ENCODE measurements at places on chromosomes 12 and 14.

DNA sequence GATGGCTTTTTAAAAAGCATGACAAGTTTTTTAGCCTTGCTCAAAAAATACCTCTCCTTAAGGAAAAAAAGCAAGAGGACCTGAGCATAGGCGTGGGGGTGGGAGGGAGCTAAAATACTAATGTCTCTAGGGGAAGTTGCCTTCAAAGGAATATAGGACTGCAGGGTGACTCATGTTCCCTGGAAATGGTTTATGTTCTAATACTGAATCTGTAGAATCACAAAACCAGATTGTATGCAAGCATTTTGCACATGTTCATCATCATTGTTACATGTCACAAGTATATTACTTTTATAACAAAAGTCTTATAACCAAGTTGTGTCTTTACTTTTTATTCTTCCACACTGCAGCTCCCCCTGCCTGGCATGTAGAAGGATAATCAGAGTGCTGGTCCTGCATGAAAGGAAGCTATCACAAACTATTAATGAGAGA lies 36.6 kb downstream of the GPR135 start:
- DNase-seq: no peak

DNA sequence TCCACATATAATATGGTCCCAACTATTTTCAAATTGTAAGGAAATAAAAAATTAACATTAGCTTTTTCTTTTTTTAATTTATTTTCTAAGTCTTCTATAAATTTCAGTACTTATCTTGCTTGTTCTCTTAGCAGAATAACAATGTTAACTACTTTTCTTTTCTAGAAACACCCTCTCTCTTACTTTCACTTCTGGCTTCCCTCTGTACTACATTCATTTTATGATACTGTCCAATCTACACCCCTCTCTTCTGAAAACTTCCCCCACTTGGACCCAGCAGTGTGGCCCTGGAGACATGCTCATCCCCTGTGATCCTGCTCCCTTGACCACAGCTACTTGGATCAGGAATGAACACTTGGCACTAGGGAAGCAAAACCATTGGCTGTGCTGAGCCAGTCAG lies 15.7 kb downstream of the SGPP1 start:
- DNase-seq: no peak

GRCh38 chr14:87041290-87042020 lies 951.5 kb downstream of the GALC start:
- DNase-seq: no peak

DNA sequence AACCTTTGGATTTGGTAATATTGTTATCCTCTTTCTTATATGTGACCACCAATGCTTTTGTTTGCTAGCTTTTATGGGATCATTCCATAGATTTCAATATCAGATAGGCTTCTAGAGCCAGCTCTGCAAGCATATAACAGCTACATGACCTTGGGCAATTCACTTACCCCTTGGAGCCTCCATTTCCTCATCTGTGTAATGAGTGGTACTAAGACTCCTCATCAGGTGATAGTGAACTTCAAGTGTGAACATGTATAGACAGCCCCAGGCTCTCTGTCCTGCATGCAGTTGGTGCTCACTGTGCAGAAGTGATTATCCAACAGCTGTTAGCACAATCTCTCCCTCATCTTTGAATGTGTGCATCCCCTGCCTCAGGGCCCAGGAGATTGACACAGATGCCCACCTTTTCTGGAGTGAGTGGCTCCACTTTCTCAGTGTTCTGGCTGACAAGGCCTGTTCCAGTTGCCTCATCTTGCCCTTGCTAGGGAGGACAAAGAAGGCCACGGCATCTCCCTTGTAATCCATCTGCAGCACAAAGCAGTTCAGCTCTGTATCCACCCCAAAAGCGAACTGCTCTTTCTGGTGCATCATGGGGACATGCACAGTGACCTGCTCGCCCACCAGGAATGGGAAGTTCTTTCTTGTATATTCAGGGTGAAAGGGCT lies 9.2 kb downstream of the SERPINA9 start:
- DNase-seq: no peak

DNA sequence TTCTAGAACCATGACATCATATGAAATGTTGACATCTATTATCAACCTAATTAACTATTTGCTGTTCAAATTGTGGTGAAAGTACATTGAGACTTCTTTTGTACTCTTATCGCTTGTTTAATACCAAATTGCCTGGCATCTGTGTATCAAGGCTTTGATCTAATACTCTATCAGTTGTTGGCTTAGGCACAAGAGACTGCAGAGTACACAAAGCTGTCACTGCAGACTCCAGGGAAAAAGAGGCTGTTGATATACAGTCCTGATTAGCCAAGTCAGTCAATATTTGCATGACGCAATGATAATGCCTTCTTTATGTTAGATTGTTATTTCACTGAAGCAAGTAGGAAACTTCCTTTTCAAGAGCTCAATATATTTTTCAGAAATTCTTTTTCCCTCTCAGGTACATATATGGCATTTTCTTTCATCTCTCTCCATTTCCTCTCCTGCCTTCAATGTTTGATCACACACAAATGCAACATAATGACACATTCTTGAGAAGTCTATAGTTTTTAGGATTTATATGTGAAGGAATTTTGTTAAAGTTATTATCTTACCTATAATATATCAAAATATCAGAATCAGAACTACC lies 32.3 kb upstream of the PTCSC3 start:
- no peak for DNase-seq

GRCh38 chr12:124463341-124463921 lies 104.0 kb downstream of the NCOR2 start:
- no peak for DNase-seq

DNA sequence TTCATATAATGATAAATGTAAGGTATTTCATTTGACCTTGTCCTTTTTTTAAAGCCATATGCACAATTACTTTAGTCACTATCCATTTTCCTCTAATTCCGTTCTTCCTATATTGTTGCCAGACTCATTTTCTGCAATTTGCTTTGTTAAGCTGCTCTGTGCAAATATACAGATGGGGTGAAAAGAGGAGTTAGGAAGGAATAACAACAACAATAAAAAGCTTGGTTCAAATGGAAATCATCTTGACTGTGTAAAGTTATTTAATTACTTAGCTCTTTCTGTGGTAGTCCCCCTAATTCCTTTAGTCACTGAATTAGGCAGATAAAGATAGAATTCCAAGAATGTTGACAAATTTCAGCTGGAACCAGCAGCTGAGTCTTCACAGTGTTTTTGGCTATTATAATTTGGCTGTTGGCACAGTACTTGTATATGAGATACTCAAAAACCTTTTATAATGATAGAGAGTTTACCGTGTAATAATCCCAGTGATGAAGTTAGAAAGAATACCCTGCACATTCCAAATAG lies 838.0 kb downstream of the RPS29 start:
- DNase-seq: no peak

GRCh38 chr14:91373591-91374254 lies 43.9 kb downstream of the CCDC88C start:
- no peak for DNase-seq

DNA sequence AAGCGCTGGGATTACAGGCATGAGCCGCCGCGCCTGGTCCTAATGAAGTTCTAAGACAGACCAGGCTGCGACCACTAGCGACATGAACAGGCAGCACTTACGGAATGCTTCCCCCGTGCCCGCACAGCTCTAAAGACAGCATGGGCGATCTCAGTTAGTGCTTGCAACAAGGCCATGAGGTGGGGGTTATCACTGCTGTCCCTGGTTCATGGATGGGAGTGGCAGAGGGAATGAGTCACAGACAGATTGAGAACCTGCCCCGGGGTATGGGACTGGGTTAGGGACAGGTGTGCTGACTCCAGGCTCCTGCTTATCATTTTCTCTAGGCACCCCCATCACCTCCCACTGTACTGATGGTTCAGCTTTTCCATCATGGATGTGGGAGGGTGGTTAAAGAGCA lies 160.9 kb downstream of the VRK1 start:
- no peak for DNase-seq

GRCh38 chr14:51109651-51110050 lies 14.7 kb upstream of the TRIM9 start:
- DNase-seq: no peak

- no peak for DNase-seq
These were observed 12.6 kb downstream of the SLC8B1 start for GRCh38 chr12:113322343-113322742.

DNA sequence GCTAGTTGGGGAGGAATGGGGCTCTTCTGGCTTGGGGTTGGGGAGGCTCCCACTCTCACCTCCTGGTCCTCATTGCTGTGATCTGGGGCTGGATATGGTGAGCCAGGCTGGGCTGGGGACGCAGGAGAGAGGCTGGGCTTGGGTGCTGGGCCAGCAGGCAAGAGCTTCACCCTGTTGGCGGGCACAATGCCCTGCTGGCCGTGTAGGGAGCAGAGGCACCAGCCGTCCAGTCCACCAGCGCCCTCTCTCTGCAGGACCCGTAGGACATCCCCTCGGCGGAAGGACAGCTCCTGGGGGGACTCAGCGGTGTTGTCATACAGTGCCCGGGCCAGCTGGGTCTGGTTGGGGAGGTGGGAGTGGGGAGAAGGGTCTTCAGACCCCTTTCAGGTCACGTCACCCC lies 4.5 kb downstream of the EFS start:
- DNase-seq: no peak

DNA sequence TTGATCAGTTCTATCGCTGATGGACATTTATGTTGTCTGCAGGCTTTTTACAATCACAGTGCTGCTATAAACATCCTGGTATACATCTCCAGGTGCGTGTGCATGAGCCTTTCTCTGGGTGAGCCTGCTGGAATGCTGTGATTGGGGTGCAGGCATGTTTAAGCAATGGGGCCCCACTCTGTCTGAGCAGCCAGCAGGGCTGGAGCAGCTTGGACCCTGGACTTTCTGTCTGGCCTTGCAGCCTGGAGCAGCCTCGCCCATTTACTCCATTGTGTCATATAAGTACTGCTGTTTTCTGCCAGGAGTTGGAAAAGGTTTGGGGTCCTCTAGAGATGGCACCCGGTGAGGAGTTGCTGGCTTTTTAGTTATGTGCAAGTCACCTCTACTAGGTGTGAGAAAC lies 199.0 kb downstream of the KIF26A start:
- no peak for DNase-seq

DNA sequence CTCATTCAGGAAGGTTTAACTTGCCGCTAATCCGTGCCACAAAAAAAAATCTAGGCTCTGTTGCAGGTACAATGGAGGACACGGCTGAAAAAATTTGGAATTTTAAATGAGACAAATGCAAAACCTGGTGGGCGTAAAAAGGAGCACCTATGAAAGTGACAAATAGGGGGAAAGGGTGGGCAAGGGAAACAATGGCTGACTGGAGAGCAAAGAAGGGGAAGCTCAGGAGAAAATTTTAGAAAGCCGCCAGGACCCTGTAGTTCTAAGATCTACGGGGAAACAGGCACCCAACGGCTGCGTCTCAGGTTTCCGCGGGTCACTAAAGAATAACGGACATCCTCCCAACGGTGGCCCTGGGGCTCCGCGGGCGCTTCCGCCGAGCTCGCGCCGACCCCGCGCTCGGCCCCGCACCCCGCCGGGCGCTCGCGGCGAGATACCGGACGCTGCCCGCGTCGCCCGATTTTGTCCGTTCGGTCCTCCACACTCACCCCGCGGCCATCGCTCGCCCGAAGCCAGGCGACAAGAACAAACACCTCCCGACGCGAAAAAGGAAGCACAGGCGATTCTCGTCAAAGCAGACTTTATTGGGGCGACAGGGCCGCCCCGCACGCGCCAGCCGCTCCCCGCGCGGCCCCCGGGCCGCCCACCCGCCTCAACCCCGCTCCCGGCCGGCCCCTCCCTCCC lies 1.1 kb upstream of the YY1 start:
- DNase-seq: peak; percentile 43

DNA sequence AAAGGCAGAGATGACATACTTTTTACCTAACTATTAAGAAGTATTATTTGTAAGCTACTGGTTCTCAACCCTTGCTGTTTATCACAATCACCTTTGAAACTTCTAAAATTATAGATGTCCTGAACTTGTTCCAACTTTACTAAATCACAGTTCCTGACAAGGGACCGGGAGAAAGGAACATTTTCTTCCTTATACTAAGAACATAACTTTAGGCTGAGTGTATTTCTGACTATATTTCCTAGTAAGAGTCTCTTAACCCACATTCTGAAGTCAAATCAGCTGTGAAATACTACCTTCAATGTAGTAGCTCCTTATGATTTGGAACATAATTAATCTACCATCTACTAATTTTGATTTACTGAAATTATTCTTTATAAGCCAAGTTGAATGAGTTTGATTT lies 80.2 kb downstream of the BAZ1A start:
- DNase-seq: no peak

- no peak for DNase-seq
These were observed 6.7 kb upstream of the C12orf50 start for GRCh38 chr12:88035907-88036289.

DNA sequence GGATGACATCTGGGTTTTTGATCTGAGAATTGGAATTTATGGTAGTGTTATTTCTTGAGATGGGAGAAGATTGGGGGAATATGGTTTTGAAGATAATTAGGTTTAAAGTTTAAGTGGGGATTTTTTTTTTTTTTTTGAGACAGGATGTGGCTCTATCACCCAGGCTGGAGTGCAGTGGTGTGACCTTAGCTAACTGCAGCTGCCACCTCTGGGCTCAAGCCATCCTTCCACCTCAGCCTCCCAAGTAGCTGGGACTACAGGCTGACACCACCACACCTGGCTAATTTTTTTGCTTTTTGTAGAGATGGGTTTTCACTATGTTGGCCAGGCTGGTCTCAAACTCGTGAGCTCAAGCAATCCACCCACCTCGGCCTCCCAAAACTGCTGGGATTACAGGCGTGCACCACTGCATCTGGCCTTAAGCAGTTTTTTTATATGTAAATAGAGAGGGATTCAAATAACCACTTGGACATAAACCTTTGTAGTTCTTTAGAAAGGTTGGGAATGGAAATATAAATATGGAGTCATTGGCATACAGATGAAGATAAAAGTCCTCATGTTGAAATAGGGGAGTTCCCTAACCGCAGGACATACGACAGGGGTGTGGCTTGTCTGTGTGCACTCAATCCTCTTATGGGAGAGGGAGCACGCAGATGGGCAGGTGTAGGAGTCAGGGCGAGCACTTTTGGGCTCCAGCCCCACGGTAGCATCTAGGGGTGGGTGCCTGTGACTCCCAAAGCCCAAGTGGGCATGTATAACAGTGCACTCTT lies 4.7 kb downstream of the LIN52 start:
- no peak for DNase-seq

DNA sequence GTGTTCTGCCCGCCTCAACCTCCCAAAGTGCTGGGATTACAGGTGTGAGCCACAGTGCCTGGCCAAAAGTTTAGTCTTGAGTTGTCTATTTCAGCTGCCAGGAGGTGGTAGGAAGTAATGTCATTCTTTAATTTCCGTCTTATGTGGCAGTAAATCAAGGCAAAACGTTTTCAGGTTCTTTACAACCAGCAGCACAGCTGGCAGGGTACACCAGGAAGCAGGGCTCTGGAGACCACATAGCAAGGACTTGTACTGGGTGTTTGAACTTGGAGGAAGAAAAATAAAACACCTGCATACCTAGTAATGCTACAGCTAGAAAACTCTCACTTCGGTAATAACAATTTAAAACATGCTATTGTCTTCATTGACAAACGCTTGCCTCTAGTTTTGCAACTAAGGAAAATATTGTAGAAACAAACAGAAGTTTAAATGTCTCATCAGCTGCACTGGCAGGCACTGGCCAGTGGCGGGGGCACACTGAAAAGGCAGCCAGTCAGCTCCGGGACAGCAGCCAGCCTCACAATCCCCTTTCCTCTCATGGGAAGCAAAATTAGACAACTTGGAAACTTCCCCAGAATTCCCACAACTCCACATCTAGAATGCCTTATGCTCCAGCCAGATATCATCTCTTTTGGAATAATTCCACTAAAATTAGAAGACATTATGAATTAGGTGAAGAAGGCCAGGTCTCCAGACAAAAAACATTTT lies 72.2 kb downstream of the CLIP1 start:
- no peak for DNase-seq

- DNase-seq: no peak
These were observed 51.3 kb downstream of the GNS start for GRCh38 chr12:64707926-64708325.

- DNase-seq: no peak
These were observed 2.3 kb upstream of the SPATS2 start for GRCh38 chr12:49364989-49365388.

Data from stimulated activated CD8-positive, alpha-beta memory T cell treated with anti-CD3 and anti-CD28 coated beads, Interleukin-15, amount 100 ng/mL, for 48 hours (primary cell).